Thyroid gland (tissue), 4 donors: ENCODE measurements at places on chromosomes 2 and 18.

- no peak for DNase-seq
These were observed 53.5 kb upstream of the C2orf15 start for GRCh38 chr2:99088017-99088416.

GRCh38 chr2:98102878-98103277 is 15.9 kb downstream of the VWA3B start:
- no peak for DNase-seq

DNA sequence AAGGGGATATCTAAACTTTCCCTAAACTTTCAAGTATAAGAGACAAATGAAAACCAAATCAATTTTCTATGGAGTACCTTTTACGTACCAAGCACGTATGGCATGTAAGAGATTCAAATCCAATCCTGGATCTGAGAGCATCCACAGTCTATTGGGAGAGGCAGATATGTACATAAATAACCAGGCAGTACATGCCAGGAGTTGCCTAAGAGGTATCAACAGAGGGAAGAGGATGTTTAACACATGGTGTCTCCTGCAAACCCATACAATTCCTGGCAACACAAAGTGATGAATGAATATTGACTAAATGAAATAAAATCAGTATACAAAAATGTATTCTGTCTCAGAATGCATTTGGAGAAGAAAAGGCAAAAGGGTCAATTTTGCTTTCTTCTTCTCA is 116.6 kb downstream of the PIGN start:
- DNase-seq = no peak

DNA sequence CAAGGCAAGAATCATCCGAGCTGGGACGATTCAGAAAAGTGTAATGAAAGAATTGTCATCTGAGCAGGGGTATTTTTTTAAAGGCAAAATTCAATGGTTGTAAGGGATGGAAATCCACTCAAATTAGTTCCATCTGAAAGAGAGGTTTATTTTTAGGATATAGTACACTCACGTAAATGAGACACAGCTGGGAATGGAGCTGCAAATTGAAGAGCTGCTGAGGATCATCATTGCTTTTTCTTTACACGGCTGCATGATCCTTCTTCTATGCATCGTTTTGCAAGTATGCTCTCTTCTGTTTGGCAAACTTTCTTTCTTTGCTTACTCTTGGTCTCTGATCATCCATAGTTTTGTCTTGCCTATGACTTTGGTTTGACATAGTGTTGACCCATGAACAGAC is 27.4 kb upstream of the CUL3 start:
- DNase-seq = no peak

DNA sequence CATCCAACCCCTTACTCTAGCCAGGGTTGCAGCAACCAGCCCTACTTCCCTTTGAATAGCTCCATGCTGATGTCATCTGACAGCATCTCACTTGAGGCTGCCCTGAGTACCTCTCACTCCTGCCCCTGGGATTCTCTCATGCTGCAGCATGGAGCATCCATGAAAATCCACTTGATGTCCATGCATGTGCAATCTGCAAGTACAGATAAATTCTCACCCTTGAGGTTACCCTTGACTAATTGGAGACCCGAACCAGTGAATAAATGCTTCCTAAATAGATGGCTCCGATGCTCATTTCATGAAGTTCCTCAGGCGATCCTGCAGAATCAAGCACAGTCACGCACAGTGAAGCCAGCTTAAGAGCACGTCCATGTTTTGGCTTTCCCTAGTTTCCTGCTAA is 298.3 kb downstream of the RBM43 start:
- no peak for DNase-seq

DNA sequence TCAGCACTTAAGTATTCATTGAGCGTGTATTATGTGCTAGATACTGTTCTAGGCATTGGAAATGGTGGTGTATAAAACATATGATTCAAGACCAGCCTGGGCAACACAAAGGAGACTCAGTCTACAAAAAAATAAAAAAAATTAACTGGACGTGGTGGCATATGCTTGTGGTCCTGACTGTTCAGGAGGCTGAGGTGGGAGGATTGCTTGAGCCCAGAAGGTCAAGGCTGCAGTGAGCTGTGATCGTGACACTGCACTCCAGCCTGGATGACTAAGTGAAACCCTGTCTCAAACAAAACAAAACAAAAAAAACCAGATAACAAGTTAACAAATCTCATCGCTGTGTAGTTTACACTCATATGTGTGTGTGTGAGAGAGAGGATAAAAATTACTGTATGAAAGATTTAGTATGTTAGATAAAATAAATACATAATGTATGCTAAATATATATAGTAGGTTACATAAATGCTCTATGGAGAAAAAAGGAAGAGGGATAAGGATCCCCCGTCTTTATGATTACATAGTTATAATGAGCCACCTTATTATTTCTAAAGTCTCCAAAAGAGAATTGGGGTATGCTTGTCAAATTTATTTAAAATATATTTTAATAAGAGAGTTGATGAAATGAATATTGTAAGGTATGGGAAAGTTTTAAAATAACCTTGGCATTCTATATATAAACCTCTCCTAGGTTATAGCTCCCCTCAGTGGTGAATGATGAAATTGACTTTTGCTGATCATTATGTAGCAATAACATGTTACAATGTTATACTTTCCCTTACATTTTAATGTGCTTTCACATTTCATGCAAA is 69.2 kb downstream of the EHBP1 start:
- DNase-seq = peak; percentile 9

DNA sequence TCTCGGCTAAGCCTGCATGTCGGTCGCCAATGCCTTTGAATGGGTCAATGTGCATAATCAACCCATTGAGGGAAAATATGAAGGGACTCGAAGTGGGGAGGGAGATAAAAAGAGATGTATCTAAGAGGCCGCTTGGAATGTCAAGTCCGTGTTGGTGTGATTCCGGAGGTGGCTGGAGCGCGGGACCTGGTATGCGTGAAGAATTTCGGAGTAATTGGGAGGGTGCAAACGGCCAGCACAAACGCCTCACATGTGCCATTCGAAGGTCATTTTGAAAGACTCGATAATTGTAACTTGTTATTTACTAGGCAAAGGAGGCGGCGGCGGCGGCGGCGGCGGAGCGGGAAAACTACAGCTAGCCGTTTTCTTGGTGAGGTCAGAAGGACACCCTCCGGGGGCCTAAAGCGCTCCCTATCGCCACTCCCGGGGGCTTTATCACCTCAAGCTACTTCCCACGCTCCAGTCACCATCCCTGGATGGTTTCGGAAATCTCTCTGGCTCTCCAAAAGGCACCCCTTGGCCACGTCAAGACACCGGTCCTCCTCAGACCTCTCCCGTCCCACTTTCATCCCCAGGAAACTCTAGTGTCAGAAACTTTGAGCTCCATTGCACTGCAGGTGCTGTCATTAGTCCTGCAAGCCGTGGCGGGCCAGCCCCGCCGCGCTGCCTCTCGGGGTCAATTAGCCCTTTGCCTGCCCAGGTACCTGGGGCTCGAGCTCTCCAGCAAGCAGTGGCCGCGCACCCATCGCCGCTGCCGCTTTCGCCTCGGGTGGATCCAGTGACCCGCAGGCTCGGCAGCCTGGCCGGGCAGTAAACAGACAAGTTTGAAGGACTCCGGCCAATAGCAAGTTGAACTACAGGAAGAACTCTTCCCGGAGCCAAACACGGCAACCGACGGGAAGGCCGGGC is 1.5 kb downstream of the ERBB4 start:
- DNase-seq = peak; percentile 57

DNA sequence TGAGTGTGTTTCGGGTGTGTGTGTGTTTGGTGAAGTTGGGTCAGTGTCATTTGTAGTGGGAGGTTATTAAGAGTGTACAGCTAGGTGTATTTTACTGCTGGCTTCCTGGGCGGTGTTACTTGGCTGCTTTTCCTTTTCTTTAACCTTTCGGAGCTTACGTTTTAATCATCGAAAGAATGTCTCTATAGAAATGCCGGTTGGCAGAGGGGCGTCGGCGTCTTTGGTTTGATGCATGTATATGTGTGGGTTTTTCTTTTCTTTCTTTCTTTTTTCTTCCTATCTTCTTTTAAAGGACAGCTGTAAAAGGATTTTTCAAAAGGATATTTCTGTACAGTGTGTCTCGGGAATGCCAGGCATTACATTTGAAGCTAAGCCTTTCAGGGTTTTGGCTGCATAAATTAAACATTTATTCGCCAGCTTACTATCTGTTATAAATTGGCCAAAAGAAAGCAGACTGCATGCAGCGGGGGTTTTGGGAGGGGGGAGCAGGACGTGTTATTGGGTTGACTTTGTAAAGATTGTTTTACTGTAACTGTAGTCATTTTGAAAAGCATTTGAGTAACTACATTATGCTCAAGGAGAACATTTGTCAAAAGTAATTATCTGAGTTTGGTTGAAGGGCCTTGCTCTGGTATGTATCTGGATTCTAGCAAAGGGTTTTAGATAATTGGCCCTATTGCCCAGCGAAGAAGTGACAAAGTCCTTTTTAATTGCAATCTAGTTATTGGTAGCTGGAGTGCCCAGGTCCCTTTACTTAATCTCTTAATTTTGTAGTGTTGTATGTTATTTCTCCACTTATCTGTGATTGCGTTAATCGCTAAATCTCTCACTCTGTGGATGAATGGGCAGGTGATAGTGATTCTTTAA is 1.6 kb downstream of the ASXL3 start:
- DNase-seq = peak; percentile 22

- no peak for DNase-seq
These were observed 401.6 kb upstream of the TNP1 start for GRCh38 chr2:217261452-217261851.

GRCh38 chr18:11034884-11035283 is 114.5 kb downstream of the PIEZO2 start:
- no peak for DNase-seq
